ENCODE measurements at places on chromosomes 4 and X. TPM values are rescaled to one million over a fixed set of nuclear protein-coding genes. Genes with fewer than 3 reads are reported as not detected.

DNA sequence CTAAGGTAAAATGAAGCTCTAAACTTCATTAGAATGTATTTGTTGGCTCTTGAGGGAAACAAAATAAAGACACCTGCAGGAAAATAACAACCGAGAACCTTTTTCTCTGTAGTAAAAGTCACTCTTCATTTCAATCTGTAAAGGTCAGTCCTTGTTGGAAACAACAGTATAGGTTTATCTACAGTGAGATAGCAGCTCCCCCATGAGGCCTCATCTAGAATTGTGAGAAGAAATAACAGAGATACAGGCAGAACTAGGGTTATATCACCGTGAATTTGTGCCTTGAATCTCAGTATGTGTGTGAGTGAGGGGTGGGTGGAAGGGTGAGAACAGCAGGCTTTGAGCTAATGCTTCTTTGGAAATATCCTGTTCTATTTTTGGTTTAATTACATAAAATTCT, 107.8 kb upstream of the FMR1 start:
- no peak overlapping the region for H3K4me3 ChIP-seq
- DNase-seq: no peak
- H3K27me3 ChIP-seq: no peaks in the 10 kb centered on the region
- H3K27ac ChIP-seq: no peak overlapping the region

GRCh38 chr4:151882072-151882803, 121.4 kb upstream of the GATB start:
- no peak for DNase-seq
- no peaks in the 10 kb centered on the region for H3K36me3 ChIP-seq
- H3K4me3 ChIP-seq: no peak overlapping the region
- H3K27ac ChIP-seq: no peak overlapping the region
- H3K27me3 ChIP-seq: no peaks in the 10 kb centered on the region
- no peaks in the 10 kb centered on the region for H3K4me1 ChIP-seq

DNA sequence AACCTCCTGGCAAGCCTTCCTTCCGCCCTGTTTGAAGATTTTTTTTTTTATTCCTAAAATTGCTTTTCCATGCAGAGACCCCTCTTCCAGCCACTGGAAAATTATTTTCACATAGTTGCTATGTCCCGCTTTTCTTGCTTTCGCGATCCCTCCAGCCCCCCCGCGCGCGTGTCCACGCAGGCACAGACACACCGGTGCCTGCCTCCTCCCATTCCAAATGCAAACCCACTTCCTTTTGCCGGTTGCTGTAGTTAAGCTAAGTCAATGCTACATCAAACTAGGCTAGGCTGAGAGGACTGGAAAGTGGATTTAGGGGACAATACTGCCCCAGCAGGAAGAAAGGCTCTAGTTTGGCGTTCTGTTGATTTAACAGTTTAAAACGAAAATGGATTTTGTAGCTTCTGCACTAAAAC, 111.0 kb downstream of the DHX15 start:
- peaks cover 5% of the 10 kb centered on the region for H3K27me3 ChIP-seq
- no peak overlapping the region for H3K27ac ChIP-seq
- DNase-seq: no peak
- H3K4me3 ChIP-seq: peak overlapping the region; percentile 67
- H3K4me1 ChIP-seq: peaks cover 20% of the 10 kb centered on the region
- no peaks in the 10 kb centered on the region for H3K36me3 ChIP-seq

DNA sequence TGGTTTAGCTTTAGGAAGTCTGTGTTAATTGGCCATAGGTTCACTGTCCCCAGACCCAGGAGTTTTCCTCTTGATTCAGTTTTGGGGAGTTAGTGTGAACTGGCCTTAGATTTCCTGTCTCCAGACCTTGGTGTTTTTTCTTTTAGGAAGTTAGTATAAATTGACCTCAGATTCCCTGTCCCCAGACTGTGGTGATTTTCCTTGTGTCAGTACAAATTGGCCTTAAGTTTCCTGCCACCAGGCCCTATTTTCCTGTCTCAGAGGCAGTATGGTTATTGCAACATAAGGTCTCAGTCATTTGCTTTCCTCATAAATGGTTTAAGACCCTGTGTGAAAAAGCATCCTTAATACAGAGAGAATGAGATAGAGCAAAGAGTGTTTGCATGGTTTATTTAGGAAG, 595.8 kb downstream of the NLGN4X start:
- H3K36me3 ChIP-seq: no peaks in the 10 kb centered on the region
- no peaks in the 10 kb centered on the region for H3K27me3 ChIP-seq
- no peak overlapping the region for H3K4me3 ChIP-seq
- no peaks in the 10 kb centered on the region for H3K4me1 ChIP-seq

DNA sequence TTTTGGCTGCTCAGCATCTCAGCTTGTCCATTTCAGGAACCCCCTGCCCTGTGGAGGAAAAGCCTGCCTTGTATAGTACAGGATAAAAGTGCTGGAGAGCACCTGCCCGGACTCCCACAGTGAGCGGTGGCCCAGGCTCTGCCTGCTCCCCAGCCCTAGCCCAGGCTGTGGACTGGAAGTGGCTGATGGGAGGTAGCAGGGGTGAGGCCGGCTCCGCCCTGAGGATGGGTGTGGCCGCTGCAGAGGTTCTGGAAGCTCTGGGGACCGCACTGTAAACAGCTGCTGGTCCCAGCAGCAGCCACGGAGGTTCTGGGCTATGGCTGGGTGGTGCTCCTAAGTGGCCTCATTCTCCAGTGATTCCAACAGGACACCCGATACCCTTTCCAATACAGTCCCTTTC, 56.6 kb upstream of the HELT start:
- no peak for DNase-seq
- no peak overlapping the region for H3K4me3 ChIP-seq
- H3K27ac ChIP-seq: no peak overlapping the region
- H3K27me3 ChIP-seq: no peaks in the 10 kb centered on the region

DNA sequence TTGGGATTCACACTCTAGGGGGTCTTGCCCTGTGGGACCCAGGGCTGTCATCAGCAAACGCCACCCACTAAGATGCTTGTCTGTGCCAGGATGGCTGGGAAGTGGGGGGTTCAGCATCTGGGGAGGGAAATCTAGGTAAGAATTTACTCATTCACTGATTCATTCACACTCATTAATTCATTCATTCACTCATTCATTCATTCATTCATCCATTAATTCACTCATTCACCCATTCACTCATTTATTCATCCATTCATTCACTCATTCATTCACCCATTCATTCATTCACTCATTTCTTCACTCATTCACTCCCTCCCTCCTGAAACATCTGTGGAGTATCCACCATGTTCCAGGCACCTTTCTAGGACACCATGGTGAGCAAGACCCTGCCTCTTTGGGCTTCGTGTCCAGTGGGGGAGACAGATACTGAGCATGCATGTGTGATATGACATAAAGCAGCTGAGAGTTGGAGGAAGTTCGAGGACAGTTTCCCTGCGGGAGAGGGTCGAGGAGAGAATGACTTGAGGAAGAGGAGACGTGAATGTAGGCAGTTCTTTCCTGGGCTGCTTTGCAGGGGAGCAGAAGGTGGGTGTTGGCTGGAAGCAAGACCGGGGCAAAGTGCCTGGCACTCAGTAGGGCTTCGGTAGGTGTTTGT, 90.6 kb downstream of the SORCS2 start:
- no peak overlapping the region for H3K4me3 ChIP-seq
- no peaks in the 10 kb centered on the region for H3K4me1 ChIP-seq
- no peak for DNase-seq
- no peaks in the 10 kb centered on the region for H3K36me3 ChIP-seq

DNA sequence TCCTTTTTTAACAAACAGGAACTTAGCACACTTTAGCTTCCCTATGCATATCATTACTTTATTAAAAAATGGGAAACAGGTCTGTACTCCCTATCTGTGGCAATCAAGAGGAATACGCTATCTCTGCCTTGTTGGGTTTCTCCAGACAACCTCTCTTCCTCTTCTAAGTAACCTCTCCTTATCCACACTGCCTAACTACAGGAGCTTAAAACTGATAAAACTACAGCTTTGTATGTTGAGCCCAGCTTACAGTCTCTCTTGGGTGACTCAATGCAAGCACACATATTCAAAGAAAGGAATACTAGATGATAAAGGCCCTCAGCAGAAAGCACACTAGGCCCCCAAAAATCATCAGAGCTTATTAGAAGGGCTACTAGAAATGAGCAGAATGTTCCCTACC, 8.9 kb downstream of the NUP62CL start:
- H3K4me3 ChIP-seq: no peak overlapping the region
- no peak for DNase-seq
- H3K27ac ChIP-seq: no peak overlapping the region

GRCh38 chr4:93645120-93645519, 183.4 kb upstream of the ATOH1 start:
- H3K27me3 ChIP-seq: no peaks in the 10 kb centered on the region
- H3K36me3 ChIP-seq: no peaks in the 10 kb centered on the region
- no peak for DNase-seq
- H3K27ac ChIP-seq: no peak overlapping the region

DNA sequence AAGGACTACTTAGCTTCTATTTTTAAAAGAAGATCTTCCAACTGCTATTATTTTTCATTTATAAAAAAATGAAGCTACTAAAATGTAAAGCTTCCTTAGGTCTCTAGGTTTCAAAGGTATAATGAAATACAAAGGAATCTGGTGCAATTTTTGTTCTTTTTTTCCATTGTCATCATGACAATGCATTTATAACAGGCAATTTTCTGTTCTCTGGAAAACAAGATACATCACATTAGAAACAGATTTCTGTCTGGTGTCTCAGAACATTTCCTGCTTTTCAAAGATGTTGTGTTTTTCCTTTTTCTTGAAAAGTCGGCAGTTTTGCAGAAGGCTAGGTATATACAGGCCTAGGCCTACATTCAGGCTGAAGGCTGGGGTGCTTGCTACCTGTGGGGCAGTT, 63.6 kb upstream of the ATP8A1 start:
- no peak for DNase-seq
- no peaks in the 10 kb centered on the region for H3K27me3 ChIP-seq
- H3K27ac ChIP-seq: no peak overlapping the region
- H3K4me3 ChIP-seq: no peak overlapping the region

GRCh38 chr4:47719576-47719975, 118.3 kb downstream of the CORIN start:
- no peak overlapping the region for H3K4me3 ChIP-seq
- no peak overlapping the region for H3K27ac ChIP-seq
- no peak for DNase-seq
- H3K27me3 ChIP-seq: no peaks in the 10 kb centered on the region
- H3K36me3 ChIP-seq: no peaks in the 10 kb centered on the region

DNA sequence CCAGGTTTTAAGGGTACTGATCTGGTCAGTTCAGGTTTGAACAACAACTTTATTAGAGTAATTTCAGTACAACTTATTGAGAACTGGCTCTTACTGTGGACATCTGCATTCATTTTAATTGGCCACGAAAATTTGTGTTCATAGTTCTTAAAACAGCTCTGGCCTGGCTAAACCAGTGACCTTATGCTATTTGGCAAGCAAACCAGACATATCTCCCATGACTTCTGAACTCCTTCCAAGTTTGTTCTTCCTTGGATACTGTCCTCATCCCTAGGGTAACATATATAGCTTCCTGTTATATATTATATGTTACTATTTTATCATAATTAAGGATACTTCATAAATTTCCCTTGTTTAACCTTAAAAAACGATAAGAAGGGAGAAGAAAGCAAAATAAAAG, 841.9 kb downstream of the TRAM1L1 start:
- no peaks in the 10 kb centered on the region for H3K27me3 ChIP-seq
- no peak for DNase-seq
- no peak overlapping the region for H3K4me3 ChIP-seq
- H3K27ac ChIP-seq: no peak overlapping the region

- H3K4me3 ChIP-seq: no peak overlapping the region
- no peaks in the 10 kb centered on the region for H3K4me1 ChIP-seq
- H3K27ac ChIP-seq: no peak overlapping the region
- H3K36me3 ChIP-seq: no peaks in the 10 kb centered on the region
- no peaks in the 10 kb centered on the region for H3K27me3 ChIP-seq
- DNase-seq: no peak
Measured at GRCh38 chrX:37420756-37421155, 71.6 kb downstream of the PRRG1 start.

DNA sequence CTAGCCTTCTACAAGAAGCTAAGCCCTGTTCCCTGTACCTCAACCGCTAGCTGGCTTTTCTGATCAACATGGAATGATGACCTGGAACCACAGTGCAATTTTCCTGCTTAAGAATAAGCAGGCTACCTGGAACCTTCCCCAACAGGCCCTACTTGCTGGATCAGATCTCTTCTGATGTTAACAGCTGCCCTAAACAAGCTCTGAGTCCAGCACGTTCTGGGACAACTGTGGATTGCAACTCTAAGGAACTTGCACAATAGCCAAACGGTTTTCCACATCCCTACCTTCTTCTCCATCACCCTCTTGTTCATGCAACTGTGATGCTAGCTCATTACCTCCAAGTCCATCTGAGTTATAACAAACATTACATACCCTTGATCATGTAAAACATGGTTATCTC, 19.8 kb downstream of the ATP8A1 start:
- H3K27me3 ChIP-seq: no peaks in the 10 kb centered on the region
- no peak overlapping the region for H3K27ac ChIP-seq
- no peak overlapping the region for H3K4me3 ChIP-seq
- H3K36me3 ChIP-seq: no peaks in the 10 kb centered on the region
- peaks cover 3% of the 10 kb centered on the region for H3K4me1 ChIP-seq
- DNase-seq: no peak

DNA sequence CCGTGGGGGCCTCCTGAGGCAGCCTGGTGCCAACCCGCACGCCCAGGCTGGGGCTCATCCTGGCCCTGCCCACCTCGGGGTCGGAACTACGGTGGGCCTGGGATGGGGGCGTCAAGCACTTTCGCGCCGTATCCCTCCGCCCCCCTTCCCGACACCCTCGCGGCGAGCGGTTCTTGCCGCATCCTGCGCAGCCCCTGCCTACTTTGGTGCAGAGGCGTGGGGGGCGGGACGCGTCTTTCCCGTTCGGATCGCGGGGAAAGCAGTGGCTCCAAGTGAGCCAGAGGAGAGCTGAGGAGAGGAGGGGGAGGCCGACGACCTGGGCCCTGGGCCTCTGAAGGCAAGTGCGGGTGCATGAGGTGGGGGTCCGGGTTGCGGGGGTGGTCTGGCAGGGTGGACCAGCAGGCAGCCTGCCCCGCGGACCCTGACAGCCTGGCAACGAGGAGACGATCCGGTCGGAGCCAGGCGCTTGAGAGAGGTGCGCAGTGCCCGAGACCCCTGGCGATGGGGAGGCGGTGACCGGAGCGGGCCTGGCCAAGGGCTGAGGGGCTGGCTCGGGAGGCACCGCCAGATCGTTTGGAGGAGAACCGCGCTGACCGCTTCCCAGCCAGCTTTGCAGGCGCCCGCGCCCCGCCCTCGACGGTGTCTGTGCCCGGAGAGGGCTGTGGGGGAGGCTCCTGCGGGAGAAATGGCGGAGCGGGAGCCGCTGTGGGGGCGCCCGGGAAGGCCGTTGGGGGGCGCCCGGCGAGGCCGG, at the start of gene GPRASP2:
TSS of gene GPRASP2 (plus strand) at position 233 of the 751 bp plus-strand sequence. CDS start 2,422 bp downstream, outside the sequence.
- H3K4me3 ChIP-seq: peak within 1 kb of the TSS; percentile 42
- DNase-seq: no peak
- peak within 1 kb of the TSS; percentile 53 for H3K27ac ChIP-seq
- no peaks in the 10 kb centered on the region for H3K27me3 ChIP-seq

Gene BEND2
- total RNA-seq: not detected

Gene DDX53
- not detected for total RNA-seq

Gene RNF128
- total RNA-seq: 1.7 TPM

Gene XAGE2
- total RNA-seq: not detected

Data from Peyer's patch (tissue), 4 donors.